ENCODE measurements at places on chromosomes 1 and 21.
A peak's percentile ranks its signal among the peaks of the same experiment; 100 is the strongest.

GRCh38 chr21:41680444-41681347 lies 86.2 kb downstream of the RIPK4 start:
- DNase-seq, result no peak

- peak; percentile 8 for DNase-seq
Observed at GRCh38 chr1:110262846-110263631, 52.9 kb downstream of the KCNC4 start.

DNA sequence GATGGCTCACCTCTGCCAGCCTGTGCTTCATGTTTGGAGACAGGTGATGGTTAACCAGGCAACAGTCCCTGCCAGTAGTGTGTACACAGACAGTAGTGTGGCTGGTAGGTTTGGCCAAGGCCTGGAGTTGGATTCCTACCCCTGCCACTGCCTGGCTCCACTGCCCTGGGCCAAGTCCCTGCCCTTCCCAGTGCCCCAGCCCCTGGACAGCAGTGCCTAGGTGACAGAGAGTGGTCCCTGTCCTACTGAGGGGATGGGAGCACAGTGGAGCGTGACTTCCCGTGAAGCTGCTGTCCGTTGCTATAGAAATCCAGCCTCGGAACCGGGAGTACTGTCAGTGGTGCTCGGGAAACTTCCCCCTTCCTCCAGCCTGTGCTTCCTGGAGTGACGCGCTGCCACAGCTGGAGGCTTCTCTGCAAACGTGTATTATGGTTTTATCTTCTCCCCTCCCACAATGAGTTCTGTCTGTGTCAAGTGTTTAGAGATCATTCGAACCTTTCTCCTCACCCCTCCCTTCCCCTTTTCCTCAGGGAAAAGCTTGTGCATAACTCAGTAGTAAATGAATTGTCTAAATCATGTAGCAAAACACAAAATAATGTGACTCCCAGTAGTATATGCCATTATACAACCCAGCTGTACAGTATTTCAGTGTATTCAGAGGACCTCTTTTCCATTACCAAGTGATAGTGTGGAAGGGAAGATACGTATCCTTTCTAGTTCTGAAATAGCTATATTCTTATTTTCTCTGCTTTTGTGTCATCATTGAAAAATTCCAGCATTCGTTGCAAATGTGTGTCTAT lies 73.4 kb downstream of the GALNT2 start:
- DNase-seq, result no peak

DNA sequence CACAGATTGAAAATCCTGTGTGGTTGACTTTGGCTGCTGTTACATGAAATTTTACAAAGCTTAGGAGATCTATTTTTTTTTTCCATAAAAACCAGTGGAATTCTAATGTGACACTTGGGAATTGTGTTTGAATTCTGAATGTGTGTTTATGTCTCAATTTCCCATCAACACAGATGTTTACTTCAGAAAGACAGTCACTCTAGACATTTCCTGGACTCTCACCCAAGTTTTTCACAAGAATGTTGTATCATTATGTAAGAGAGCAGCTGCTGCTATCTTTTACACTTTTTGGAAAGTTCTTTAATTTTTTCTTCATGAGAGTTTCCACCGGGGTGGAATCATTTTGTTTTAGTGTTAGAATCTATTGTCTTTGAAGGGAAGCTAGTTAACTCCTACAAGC lies 210.1 kb downstream of the GIPC2 start:
- no peak for DNase-seq

DNA sequence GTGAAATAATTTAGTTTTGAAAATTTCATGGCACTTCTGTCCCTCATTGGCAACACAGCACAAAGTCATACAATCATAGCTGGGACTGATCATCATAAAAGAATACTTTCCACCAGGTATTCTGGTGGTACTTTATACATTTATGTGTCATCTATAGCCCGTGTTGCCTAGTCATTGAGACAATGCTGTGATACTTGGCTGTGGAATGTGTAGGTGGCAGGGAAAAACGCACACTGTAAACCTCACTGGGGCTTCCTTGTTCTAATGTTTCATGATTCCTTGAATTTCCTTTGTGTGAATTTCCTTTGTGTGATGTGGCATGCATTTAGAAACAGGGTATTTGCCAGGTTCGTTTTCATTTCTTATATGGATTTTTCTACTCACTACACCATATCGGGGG lies 118.3 kb downstream of the FMN2 start:
- no peak for DNase-seq

DNA sequence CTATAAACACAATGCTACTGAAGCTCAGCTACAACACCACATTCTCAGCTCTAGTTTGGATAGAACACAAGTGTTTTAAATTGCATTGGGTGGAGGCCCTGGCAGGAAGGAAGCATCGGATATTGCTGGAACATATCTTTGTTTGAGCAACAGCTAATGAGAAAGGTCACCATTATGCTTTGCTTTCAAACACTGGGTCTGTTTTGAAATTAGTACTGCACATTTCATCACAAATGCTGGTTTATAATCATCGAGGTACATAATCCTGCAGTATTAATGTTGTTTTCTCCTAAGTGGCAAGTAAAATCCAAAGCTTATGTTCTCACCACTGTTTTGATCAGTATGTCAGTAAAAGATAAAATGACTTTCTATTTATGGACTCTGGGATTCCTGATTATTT lies 61.5 kb upstream of the ARHGAP29 start:
- DNase-seq, result no peak

DNA sequence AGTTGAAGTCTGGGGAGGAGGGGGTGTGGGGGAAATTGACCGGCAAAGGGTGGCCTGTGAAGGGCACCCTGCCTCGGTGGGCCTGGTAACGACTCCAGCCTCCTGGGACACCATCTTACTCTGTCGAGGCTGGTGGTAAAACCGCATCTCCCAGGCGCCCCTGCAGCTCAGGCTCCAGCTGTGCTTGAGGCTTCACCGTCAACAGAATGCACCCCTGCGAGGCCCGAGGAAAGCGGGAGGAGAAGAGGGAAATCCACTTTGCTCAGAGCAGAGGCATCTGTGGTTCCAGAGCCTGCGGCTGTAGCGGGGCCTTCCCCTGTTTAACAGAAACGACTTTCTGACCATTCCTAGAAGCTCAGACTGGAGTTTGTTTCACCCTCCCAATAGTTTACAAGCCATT lies 165.6 kb downstream of the NPHP4 start:
- DNase-seq, result no peak

DNA sequence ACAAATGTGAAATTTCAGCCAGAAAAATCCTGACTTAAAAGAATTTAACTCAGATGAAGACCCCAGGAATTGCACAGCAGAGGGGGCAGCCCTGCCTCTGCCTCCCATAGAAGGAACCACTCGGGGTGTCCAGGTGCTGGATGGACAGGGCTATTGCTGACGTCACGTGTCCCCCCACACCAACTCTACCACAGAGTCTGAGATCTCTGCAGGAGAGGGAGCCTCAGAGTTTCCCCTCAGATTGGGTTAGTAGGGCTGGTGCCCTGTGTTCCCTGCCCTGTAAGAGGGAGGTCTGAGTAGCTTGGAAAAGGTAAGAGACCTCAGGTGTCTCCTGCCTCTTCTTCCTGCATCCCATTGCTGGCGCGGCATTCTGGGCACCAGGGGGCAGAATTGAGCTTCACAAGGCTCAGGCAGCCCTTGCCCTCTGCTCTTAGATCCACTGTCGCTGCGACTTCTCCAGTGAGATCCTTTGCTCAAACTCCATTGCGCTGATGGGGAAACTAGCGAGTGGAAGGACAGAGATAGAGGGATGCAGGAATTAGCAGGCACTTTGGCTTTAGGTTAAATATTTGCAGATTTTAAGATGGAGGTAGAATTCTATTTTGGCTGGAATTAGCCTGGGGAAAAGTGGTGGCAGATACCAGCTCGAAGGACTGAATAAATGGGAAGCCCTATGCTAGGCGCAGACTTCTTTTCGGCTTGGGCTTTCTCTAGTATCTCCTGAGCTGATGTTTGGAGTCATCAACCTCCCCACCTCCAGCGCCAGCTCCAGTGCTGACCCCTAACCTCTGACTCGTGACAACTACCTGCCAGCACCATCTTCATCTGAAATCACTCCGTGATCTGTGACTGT lies 42.8 kb upstream of the DMBX1 start:
- DNase-seq, result peak; percentile 69

DNA sequence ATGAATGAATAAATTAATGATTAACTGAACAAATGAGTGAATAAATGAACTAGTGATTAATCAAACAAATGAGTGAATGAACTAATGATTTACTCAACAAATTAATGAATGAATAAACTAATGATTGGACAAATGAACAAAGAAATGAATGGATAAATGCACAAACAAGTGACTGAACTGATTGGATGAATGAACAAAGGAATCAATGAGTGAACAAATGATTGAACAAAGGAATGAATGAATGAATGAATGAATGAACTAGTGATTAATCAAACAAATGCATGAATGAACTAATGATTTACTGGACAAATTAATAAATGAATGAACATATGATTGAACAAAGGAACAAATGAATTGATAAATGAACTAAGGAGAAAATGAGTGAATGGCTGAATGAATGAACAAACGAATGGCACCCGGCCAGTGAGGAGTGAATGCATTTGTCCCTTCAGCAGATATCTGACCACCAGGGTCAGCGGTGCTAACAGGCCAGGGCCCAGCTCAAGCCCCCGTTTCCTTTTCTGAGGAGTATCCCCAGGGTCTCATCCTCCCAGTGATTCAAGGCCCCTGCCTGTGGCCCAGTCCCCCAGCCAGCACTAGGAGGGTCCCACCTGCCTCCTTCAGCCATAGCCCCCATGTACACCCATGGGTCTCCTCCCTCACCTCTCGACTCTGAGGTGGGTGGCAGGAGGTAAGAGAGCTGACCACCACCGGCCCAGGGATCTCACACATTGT lies 49.9 kb downstream of the WNT9A start:
- no peak for DNase-seq

GRCh38 chr1:33008051-33008914 lies 28.4 kb downstream of the AK2 start:
- no peak for DNase-seq

- DNase-seq, result no peak
Observed at GRCh38 chr1:30705698-30706097, 17.7 kb downstream of the MATN1 start.

GRCh38 chr21:34519016-34519415 lies 7.0 kb upstream of the KCNE1 start:
- no peak for DNase-seq

DNA sequence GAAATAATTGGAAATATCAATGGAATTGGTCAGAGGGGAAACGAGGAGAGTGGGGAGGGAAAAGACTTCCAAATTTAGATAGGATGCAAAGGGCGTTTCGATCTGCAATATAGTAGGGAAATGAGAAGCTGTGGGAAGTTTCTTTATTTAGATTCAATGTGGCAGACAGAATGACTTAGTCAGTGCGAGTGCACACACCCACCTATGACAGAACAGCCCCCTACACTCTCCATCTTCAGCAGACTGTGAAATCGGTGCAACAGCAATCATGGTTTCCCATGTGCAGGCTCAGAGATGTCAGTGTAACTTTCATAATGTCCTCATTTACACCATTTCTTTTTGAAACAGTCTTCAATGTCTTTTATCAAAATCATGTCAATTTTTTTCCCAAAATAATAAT lies 46.0 kb downstream of the DIP2A start:
- no peak for DNase-seq

DNA sequence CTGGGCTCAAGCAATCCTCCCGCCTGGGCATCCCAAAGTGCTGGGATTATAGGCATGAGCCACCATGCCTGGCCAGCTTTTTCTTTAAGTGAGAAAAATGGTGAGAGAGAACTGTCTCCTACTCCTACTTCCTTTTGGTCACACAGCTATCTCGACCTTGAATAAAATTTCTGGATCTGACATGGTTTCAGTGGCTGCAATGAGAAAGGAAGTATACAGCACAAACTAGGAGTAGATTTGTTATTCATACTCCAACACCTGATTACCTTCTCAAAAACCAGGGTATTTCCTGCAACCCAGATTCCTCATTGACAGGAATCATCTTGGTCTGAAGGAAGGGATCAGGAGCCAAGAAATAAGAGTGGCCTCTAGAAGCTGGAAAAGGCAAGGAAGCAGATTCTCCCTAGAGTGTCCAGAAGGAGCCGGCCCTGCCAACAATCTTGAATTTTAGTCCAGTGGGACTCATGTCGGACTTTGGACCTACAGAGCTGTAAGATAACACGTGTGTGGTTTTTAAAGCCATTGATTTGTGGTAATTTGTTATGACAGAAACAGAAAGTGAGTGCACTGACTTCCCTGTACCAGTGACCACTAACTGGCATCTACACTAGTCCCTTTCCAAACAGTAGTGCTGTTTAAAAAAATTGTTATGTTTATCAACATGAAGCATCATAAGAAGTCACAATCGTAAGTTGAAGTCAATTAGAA lies 516.6 kb downstream of the SMYD3 start:
- no peak for DNase-seq

GRCh38 chr1:30965924-30966599 lies 57.5 kb upstream of the SDC3 start:
- no peak for DNase-seq

GRCh38 chr1:183306317-183307042 lies 111.7 kb downstream of the NMNAT2 start:
- DNase-seq, result no peak

DNA sequence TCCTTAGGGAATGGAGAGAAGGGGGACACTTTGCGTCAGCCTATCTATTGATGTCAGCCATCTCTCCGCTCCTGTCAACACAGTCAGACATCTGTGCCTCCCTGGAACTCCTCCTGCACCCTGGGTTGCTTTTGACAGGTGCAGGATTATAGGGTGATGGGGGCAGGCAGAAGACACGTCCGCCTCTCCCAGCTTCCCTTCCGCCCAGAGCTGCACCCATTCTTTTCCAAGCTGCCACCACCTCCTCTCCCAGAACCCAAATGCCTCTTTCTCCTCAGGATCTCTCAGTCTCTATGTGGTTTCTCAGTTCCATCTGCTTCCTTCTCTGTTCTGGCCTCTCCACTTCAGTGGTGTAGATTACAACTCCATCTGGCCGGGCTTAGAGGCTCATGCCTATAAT lies 17.1 kb upstream of the KIF1B start:
- no peak for DNase-seq

- DNase-seq, result no peak
Observed at GRCh38 chr1:204307334-204307883, 52.3 kb downstream of the PLEKHA6 start.

DNA sequence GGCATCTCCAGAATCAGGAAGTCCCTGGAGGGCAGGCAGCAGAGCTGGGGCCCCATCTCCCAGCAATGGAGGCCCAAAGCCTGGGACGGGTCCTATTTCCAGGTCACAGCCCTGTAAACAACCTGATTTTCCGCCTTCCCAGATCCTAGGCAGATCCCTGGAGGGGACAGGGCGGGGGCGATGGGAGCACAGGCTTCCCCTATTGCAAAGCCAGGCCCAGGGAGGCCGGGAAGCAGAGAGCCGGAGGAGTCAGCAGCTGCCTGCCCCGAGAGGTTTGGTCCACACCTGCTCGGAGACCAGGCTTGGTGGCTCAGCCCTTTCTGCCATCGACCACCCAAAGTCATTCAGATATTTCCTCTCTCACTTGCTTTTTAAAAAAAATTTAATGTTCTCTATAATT lies 29.2 kb downstream of the CASZ1 start:
- DNase-seq, result no peak

GRCh38 chr1:10881046-10881445 lies 84.6 kb upstream of the CASZ1 start:
- no peak for DNase-seq

DNA sequence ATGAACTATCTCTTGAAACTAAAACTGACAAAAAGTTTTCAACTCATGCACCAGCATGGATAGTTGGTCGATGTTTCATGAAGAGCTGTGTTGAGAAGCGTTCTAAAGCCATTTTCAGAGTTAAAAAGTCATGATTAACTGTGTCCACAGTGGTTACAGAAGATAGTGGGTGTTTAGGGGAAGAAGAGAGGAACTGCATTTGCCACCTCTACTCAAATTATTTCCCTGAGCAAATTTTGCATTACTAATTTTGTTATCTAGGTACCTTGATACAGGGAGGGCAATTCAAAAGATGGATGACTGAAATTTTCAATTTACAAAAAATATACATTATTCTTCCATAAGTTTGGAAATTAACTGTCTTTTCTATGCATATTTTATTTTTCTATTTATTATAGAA lies 15.5 kb downstream of the SAMSN1 start:
- no peak for DNase-seq
